ENCODE measurements at places on chromosomes 3 and 15.

DNA sequence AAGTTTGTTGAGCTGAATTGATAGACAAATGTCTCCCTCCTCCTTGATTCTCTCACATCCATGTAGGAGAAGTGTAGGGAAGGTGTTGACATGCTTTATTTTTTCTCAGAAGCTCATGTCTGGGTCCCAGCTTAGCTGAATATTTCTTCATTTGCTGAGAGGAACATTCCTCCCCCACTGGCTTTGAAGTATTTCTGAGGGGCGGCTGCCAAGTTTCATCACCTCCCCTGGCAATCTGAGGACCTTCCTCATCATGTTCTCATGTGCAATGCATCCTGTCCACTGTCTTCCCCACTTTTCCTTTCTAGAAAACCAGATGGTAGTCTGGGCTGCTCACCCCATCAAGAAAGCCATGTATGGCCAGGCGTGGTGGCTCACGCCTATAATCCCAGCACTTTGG, 168.9 kb upstream of the RGMA start:
- no peak for DNase-seq

DNA sequence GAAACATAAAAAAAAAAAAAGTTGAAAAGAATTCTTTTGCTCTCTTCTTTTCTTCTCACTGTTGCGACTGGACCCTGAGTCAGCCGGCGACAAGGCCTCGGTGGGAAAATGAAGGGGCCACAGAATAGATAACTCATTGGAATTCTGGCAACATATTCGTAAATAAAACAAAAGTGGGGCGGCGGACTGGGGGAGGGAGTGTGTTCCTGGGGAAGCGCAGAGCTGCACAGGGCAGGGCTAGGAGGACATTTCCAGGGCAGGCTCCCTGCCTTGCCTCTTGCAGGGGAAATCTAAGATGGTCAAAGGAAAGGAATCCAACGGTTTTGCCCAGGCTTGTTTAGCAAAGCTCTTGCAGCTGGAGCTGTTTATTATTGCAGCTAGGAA, 1042.8 kb upstream of the NR2F2 start:
- DNase-seq, result no peak

DNA sequence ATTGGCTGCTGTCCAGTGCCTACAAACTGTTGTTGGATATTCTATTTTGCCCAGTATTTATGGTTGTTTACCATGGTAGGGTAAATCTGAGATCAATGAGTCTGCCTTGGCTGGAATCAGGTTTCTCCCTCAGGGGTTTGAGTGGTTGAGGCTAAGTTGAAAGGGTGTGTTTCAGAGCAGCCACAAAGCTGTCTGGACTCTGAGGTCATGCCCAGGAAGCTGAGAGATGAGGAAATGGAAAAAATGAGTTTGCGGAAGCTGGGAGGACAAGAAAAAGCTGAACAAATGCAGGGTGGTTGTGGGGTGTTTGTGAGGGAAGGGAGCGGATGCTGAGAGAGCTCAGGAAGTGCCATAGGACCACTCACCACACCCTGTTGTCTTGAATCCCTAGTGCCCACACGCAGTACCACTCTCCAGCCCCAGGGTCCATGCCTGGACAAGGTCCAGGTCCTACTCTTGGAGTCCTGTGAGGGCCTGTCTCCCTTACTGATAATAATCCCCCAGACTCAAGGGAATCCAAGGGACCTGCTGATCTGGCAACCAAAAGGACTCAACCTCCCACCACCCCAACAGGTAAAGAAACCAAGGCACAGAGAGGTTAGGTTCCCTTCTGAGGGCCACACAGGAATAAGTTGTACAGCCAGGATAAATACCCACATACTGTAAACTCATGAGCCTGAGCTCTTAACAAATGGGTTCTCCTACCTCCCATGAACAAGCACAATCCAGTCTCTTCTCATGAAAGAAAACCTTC, 81.6 kb downstream of the PPCDC start:
- DNase-seq, result peak; percentile 29

DNA sequence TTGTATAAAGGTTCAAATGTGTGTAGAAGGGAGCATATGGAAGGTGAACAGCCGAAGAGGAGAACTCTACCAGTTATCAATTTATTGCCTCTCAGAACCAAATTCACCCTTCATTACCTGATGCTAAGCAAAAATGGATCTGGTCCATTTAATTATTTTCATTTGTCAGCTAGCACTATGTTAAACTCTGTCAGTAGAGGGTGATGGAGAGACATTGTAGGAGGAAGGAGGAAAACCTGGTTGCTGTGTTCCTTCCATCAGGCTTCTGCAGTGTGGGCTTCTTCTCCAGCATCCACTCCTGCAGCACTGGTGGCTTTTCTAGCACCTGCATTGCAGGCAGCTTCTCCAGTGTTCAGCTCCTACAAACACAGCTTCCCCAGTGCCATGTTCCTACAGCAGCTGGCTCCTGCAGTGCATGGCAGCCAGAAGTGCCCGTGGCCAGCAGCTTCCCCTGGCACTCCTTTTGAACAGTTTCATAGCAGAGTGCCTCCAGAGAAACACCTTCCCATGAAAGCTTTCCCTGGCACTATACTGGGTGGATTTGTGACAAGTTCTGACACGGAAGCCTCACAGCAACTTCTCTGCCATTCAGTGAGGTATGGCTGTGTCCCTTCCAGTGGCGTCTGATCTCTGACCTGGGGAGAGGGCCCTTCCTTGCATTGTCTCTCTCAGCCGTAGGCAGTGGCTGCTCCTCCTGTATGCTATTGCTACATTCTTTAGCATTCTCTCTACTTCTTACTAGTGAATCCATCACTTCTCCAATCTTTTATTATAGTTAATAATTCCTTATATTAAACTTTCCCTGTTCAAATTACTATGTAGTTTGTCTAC, 14.6 kb upstream of the IL17RD start:
- DNase-seq, result no peak

- no peak for DNase-seq
These were observed 149.0 kb downstream of the GSK3B start for GRCh38 chr3:119945291-119945690.

DNA sequence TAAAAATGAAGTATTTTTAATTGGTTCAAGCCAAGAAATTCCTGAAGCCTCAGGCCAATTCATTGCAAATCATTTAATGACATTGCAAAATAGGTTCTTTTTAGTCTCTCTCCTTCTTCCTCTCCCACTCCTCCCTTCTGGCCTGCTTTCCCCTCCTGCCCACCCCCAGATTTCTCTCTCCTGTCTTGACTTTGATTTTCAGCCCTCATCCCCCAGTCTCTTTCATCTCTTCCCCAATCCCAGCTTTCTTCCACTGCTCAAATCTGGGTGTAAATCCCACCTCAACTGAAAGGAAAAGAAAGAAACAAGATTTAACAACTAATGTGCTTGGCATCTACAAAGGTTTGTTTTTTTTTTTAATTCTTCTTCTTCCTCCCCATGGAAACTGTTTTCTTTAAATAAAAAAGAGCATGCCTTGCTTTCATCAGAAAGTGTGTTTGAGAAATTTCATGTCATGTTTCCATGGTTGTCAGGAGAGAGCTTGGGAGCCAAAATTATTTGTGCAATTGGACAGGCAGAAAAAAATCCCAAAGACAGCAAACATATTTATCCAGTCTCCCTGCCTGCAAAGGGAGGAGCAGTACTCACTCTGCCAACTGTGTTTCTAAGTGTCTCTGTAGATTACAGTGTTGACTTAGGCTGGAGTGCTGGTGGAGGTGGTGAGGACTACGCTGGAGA, 50.4 kb downstream of the BOC start:
- DNase-seq, result no peak

DNA sequence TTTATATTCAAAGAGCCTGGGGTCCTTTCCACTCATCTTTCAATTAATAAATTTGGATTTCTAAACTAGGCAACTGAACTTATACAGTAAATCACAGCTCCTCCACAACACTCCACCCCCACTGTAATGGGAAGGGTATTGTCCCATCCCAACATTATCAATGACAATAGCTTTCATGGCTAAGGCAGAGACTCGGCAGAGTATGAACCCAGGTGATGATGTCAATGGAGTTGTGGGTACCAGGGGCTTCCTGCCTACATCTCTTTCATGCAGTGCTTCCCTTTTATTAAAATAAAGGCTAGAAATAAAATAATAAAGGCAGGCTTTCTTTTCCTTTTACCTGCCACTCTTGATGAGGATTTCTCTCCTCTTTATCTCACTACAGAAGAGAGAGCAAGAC, 109.5 kb downstream of the ADAM10 start:
- DNase-seq, result no peak

DNA sequence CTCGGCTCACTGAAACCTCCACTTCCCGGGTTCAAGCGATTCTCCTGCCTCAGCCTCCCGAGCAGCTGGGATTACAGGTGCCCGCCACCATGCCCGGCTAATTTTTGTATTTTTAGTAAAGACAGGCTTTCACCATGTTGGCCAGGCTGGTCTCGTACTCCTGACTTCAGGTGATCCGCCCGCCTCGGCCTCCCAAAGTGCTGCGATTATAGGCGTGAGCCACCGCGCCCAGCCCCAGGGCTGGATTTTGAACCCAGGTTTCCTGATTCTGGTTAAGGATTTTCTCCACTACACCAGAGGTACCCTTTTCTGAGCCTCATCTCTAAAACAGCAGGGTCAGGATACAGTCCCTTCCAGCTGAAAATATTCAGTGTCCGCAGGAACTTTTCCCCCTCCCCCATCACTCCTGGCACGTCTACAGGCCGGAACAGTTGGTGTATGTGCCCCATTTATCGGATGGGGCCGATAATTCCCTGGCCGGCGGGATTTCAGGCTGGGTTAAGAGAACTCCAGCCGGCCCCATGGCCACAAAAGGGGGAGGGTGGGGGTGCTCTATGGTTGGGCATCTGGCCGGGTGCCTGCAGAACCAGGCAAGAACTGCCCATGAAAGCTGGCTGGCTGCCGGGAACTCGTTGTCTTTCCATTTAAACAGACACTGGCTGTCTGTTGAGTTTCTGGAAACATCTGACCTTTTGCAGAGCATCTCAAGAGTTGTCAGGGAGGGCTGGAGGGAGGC, 26.8 kb upstream of the SEMA4B start:
- no peak for DNase-seq

DNA sequence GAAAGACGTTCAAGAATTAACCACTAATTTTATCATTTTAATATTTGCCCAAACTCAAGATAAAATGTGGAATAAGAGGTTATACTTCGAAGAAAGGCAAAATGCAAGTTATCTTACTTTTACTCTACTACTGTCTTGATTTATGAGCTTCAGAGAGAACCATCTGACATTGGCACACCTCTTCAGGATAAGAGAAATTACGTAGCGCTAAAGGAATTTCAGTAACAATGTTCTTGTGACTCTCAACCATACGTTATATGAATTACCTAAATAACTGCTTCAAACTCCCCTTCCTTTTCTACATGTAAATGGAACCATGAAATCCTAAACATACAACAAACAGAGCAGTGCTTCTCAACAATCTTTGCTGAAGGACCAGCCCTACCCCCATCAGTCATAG, 96.8 kb downstream of the ZNF385D start:
- no peak for DNase-seq

DNA sequence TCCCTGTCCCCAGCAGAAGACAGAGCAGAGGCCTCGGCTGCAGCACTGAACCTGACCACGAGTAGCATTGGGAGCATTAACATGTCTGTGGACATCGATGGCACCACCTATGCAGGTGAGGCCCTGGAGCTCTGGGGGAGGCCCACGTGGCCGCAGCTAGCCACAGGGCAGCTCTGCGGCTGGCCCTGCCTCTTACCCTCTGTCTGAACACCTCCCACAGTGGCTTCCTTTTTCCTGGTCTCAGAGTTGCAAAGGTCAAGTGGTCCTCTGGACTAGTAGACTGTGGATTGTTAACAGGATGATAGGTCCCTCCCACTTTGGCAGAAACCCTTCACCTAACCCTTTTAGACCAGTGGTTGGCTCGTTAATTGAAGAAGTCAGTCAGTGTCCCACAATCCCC, 22.5 kb upstream of the CLK3 start:
- no peak for DNase-seq

GRCh38 chr3:15331606-15332404, 581 bp downstream of the SH3BP5 start:
- DNase-seq, result peak; percentile 32

DNA sequence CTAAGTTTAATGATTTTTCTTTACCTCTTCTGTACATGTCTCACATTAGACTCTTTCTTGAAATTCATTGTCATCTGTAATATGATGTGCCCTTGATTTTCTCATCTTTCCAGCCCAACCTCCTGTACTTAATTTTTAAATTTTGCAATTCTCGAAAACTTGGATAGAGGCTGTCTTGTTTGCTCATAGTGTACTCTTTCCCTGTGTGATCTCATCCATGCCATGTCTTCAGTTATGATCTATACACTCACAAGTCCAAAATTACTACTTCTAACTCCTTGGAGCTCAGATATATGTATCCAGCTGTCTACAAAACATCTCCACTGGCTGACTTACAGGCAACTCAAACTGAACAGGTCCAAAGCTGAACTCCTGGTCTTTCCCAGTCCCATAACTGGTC, 42.2 kb downstream of the CD200 start:
- no peak for DNase-seq

DNA sequence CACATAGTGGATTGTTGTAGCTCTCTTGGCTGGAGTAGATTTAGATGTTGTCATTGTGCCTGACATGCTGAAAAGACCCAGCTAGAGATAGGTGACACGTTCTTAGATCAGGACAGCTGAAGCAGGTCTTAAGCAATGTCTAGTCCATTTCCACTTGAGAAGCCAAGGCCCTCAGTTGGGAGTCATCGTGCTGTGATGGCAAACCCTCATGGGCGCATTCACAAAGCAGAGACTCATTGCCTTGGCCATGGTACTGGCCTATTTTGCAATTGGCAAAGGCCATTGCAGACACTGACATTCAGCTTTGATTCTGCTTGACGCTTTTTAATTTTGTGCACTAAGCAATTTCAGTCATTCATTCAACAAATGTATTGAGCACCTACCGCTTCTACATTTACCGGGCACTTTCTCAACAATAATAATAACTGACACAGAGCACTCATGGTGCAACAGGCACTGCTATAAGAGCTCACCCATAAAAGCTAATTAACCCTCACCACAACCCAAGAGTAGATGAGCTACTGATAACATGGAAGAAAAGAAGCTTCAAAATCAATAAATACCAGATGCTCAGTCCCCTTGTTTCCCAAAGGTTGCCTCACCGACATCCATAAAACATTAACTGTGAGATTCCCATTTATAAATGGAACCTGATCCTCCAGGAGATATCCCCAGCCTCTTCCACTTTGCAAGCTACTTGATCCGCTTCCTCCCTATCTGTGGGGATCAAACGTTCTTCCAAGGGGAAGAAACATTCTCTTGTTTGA, 200.1 kb downstream of the TLE3 start:
- no peak for DNase-seq
